H1 (cell line): ENCODE measurements at places on chromosomes 11 and 22. TPM values are rescaled to one million over a fixed set of nuclear protein-coding genes. Genes with fewer than 3 reads are reported as not detected.

Gene NXPE4
- total RNA-seq, result not detected in 2 replicates

Gene OR5A1
- total RNA-seq, result not detected in 2 replicates

Gene OR2D2
- total RNA-seq, result 0.29 TPM in 1 of 2 replicates, not detected in the other

Gene LRRC75B
- 10.9 and 12.2 TPM in 2 replicates for total RNA-seq

Gene RIMBP3C
- total RNA-seq, result not detected in 2 replicates

Gene EED
- total RNA-seq, result 26.8 and 26.9 TPM in 2 replicates

Gene TIGD3
- 0.88 and 1.3 TPM in 2 replicates for total RNA-seq

Gene PRRG4
- total RNA-seq, result 1.3 and 1.7 TPM in 2 replicates

Gene BDNF
- 5.4 and 6.0 TPM in 2 replicates for total RNA-seq

Gene OR8G1
- not detected in 2 replicates for total RNA-seq

Gene TYR
- not detected in 2 replicates for total RNA-seq

Gene OR5P2
- not detected in 2 replicates for total RNA-seq

Gene MAJIN
- not detected in 2 replicates for total RNA-seq

Gene IL10RA
- 0.11 and 0.31 TPM in 2 replicates for total RNA-seq

Gene ANGPTL5
- not detected in 2 replicates for total RNA-seq

Gene ANO9
- total RNA-seq, result 18.0 and 20.0 TPM in 2 replicates

Gene MYEOV
- total RNA-seq, result 0.67 and 0.86 TPM in 2 replicates

Gene SAA4
- total RNA-seq, result not detected in 2 replicates

Gene HIC2
- total RNA-seq, result 21.9 and 23.3 TPM in 2 replicates

Gene MPPED2
- 3.5 and 6.2 TPM in 2 replicates for total RNA-seq

Gene MRGPRX4
- total RNA-seq, result not detected in 2 replicates

Gene KLHDC7B
- total RNA-seq, result not detected in 2 replicates

Gene IFITM10
- total RNA-seq, result 0.22 and 0.23 TPM in 2 replicates

Gene SYT7
- total RNA-seq, result 10.5 and 10.6 TPM in 2 replicates

Gene UQCC3
- total RNA-seq, result 14.2 and 15.2 TPM in 2 replicates

Gene TMEM132A
- total RNA-seq, result 97.9 and 98.2 TPM in 2 replicates

Gene PHETA2
- total RNA-seq, result 7.4 and 8.0 TPM in 2 replicates

Gene TRIM51
- not detected in 2 replicates for total RNA-seq

Gene ALDH3B2
- total RNA-seq, result not detected in 2 replicates

Gene GGTLC3
- not detected in 2 replicates for total RNA-seq

Gene RIBC2
- 1.8 and 2.1 TPM in 2 replicates for total RNA-seq

Gene KCNK4
- 0.19 TPM in 1 of 2 replicates, not detected in the other for total RNA-seq

Gene NOX4
- 2.3 and 2.7 TPM in 2 replicates for total RNA-seq

Gene OR10A2
- total RNA-seq, result not detected in 2 replicates

Gene OR8A1
- total RNA-seq, result not detected in 2 replicates

Gene BATF2
- total RNA-seq, result 1.4 and 2.0 TPM in 2 replicates

Gene PKNOX2
- 1.9 and 2.0 TPM in 2 replicates for total RNA-seq

Gene PDE2A
- 3.4 and 5.0 TPM in 2 replicates for total RNA-seq

Gene GRAMD1B
- 21.2 and 22.4 TPM in 2 replicates for total RNA-seq

Gene TBX1
- total RNA-seq, result 0.28 and 0.38 TPM in 2 replicates

Gene DBX1
- total RNA-seq, result not detected in 2 replicates

Gene TLCD5
- 9.5 TPM in 2 replicates for total RNA-seq

Gene MPZL3
- 3.3 and 3.9 TPM in 2 replicates for total RNA-seq

Gene FIBP
- 74.3 and 79.9 TPM in 2 replicates for total RNA-seq

Gene OR4D5
- not detected in 2 replicates for total RNA-seq

Gene ROM1
- 0.55 and 2.2 TPM in 2 replicates for total RNA-seq

Gene MMP3
- not detected in 2 replicates for total RNA-seq

Gene ST14
- total RNA-seq, result 22.4 and 25.7 TPM in 2 replicates

Gene APOA5
- 0.15 and 0.21 TPM in 2 replicates for total RNA-seq

Gene MIAT
- 33.8 and 36.0 TPM in 2 replicates for total RNA-seq

Gene RAB1B
- total RNA-seq, result 100 and 106 TPM in 2 replicates

Gene LBHD1
- total RNA-seq, result 3.6 and 5.2 TPM in 2 replicates

Gene ART1
- total RNA-seq, result not detected in 2 replicates

Gene KCNJ4
- total RNA-seq, result 2.2 and 2.3 TPM in 2 replicates

Gene MIOX
- total RNA-seq, result 0.30 and 0.33 TPM in 2 replicates
